ENCODE measurements at places on chromosomes 7 and 10.

GRCh38 chr7:122290476-122290875 is 14.1 kb downstream of the FEZF1 start:
- no peak for DNase-seq

- peak; percentile 71 for DNase-seq
Observed at GRCh38 chr10:30701451-30702173, 72.1 kb upstream of the LYZL2 start.

GRCh38 chr7:43616977-43617376 is 34.1 kb downstream of the STK17A start:
- DNase-seq = no peak

DNA sequence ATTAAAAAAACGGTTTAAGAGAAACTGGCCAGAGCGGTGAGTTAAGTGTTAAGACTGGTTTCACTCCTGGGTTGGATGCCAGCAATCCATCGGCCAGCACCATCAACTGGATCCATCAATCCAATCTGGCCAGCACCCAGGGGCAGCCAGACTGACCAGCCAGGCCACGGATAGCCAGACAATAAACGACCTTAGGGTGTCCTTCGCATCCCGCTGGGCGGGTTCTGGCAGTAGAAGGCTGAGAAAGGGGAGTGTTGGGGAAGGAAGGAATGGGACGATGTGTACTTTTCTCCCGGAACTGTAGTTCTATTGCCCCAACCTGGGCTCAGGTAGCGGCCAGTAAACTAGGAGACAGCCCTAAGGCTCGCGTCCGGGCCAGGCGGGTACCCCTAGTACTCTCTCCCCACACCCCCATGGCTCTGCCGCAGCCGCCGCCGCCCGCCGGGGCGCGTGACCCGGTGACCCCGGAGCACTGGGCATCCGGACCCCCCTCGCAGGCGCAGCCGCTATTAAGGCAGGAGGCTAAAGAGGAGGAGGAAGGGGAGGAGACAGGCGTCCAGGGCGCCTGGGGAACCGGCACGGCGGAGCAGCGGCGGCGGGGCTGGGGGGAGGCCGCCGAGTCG is at the start of gene CASD1:
TSS of gene CASD1 (plus strand) at position 546 of the 623 bp plus-strand sequence. CDS start 276 bp downstream, outside the sequence.
- DNase-seq = no peak

DNA sequence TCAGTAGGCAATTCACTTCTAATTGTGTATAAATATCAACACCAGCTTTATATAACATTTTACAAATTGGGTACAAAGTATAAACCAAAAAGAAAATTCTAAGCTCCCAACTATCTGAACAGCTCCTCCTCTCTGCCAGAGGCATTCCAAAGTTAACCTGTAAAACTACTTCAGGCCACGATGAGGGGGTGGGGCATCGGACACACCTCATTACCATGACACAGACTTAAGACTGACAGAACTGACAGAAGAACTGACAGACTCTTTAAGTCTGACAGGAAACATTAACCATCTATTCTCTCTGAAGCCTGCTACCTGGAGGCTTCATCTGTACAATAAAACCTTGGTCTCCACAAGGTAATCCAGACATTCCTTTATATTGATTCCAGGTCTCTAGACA is 12.3 kb downstream of the ESYT2 start:
- DNase-seq = no peak

DNA sequence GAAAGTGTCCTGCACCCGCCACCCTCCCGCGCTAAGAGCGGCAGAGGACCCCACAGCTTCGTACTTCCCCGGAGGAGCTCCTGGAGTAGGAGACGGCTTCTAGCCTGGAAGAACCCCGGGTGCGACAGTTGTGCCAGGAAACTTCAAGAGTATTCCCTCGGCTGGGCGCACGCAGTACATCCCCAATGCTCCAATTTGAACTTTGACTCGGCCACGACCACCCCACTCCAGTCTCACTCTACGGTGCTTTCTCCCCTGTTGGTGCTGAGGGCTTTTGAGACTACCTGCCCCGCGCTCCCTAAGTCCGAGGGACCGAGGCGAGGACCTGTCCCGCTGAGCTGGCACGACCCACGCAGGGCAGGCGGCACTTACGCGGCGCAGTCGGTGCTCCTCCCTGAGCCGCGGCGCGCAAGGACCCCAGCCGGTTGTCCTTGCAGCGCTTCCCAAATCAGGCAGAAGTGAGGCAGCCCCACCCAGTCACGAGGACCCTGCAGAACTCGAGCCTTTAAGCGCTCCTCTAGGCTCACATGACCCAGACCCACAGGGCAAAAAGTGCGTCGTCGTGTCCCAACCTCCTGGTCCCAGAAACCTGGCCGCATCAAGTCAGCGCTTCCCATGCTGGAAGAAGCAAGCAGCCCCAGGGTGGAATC is at the start of gene CPVL:
TSS of gene CPVL (minus strand) at position 481 of the 650 bp plus-strand sequence. CDS start 25,476 bp downstream, outside the sequence.
- DNase-seq = no peak

DNA sequence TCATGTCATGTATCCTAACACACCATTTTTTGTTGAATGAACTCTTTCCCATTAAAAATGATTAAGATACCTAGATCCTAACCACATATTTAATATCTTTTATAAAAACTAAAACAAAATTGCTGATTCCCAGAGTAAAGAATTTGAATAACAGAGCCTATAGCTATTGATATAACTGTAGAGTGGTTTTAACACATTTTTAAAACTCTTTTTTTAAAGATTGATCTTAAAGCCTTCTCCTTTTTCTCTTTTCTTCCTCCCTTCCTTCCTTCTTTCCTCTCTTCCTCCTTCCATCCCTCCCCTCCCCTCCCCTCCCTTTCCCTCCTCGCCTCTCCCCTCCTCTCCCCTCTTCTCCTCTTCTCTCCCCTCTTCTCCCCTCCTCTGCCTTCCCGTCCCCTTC is 605.4 kb upstream of the FZD8 start:
- no peak for DNase-seq

DNA sequence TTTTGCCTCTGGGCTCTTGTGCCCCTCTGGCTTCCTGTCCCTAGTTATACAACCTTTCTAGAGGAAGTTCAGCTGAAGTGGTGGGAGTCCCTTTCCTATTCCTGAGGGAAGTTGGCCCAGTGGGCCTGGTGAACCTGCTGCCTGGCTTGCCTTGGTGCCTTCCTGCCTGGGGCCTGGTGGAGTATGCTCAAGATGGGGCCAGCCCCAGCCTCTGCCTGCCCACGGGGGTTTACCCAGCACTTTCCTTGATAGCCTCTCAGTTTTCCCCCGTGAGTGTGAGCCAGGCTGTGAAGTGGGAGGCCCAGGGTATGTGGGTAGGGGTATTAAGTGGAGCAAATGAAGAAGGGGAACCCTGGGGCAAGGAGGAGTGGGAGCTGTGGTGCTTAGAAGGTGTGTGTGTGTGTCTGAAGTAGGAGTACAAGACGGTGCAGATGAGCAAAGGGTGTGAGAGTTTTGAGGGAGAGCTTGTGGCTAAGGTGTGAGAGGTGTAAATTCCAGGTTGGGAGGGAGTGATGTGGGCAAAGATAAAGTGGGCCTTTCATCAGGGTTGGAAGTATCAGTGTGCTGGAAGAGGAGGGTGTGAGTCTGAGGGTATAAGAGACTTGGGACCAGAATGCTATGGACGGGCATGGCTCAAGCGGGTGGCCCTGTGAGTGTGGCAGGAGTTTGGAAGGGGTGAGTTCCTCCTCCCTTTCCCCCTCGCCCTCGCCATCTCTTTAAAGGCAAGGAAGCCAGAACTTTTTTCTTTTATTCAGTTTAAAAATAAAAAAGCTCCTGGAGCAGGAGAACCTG is 10.9 kb upstream of the PAX2 start:
- DNase-seq = no peak

DNA sequence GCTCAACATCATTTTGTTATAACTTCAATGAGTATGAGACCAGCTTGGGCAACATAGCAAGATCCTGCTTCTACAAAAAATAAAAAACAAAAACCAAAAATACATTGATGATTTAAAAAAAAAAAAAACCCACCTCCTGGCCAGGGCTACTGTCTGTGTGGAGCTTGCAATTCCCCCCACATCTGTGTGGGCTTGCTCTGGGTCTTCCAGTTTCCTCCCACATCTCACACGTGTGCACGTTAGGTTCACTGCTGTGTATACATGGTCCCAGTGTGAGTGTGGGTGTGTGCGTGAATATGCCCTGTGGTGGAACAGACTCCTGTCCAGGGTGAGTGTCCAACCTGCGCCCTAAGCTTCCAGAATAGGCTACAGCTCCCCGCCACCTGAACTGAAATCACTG is 41.6 kb downstream of the ATE1 start:
- no peak for DNase-seq

- DNase-seq = peak; percentile 92
Observed at GRCh38 chr10:73899423-73899822, 11.5 kb upstream of the PLAU start.
